ENCODE measurements at places on chromosomes 6 and 20. TPM values are rescaled to one million over a fixed set of nuclear protein-coding genes. Genes with fewer than 3 reads are reported as not detected.

Gene FAM83B
- total RNA-seq, result 0.28 TPM

Gene TMEM170B
- 1.7 TPM for total RNA-seq

Gene HRH3
- total RNA-seq, result not detected

Gene FAM83D
- 3.7 TPM for total RNA-seq

Gene TGM6
- total RNA-seq, result not detected

Gene CAGE1
- under 0.01 TPM for total RNA-seq

Gene TRDN
- total RNA-seq, result not detected

Gene TEAD3
- total RNA-seq, result 6.9 TPM

Gene APOBEC2
- total RNA-seq, result not detected

Gene MUC21
- not detected for total RNA-seq

Gene NUP43
- total RNA-seq, result 43.9 TPM

Gene EDEM2
- total RNA-seq, result 68.8 TPM

Gene BPIFB2
- total RNA-seq, result not detected

Gene CALHM4
- 0.19 TPM for total RNA-seq

Gene ULBP2
- 12.5 TPM for total RNA-seq

Gene SAPCD1
- total RNA-seq, result 0.85 TPM

Gene RIPOR2
- 1.1 TPM for total RNA-seq

Gene UBD
- total RNA-seq, result not detected

Gene PROKR2
- total RNA-seq, result not detected

Gene SALL4
- total RNA-seq, result under 0.01 TPM

Gene PKHD1
- under 0.01 TPM for total RNA-seq

Gene C20orf204
- total RNA-seq, result 0.77 TPM

Gene PRICKLE4
- total RNA-seq, result 0.19 TPM

Gene KCNK15
- total RNA-seq, result 0.19 TPM

Gene PNLDC1
- total RNA-seq, result 0.19 TPM

Gene CDK19
- 7.3 TPM for total RNA-seq

Gene CALHM5
- total RNA-seq, result 17.2 TPM

Gene LTB
- 0.28 TPM for total RNA-seq

Gene BEND6
- 10.0 TPM for total RNA-seq

Gene TUBB2B
- total RNA-seq, result 6.9 TPM

Gene PSORS1C2
- total RNA-seq, result not detected

Gene PAX1
- total RNA-seq, result not detected

Gene LGSN
- total RNA-seq, result under 0.01 TPM

Gene ID4
- 27.0 TPM for total RNA-seq

Gene TBXT
- total RNA-seq, result not detected

Gene SGK2
- 0.28 TPM for total RNA-seq

Gene SAMHD1
- 22.8 TPM for total RNA-seq

Gene HNF4A
- total RNA-seq, result 0.19 TPM

Gene RRAGD
- total RNA-seq, result 7.0 TPM

Gene MEP1A
- total RNA-seq, result not detected

Gene SLC17A1
- total RNA-seq, result not detected

Gene TAGAP
- not detected for total RNA-seq

Gene TCF15
- total RNA-seq, result not detected

Gene GZF1
- total RNA-seq, result 27.6 TPM

Gene ARMC2
- total RNA-seq, result 6.2 TPM

Gene DPPA5
- not detected for total RNA-seq

Gene GJE1
- not detected for total RNA-seq

Gene FLRT3
- 0.58 TPM for total RNA-seq

Gene CYP39A1
- under 0.01 TPM for total RNA-seq

Gene RTF2
- 85.7 TPM for total RNA-seq

Gene ADNP
- 16.5 TPM for total RNA-seq

Gene UST
- 26.8 TPM for total RNA-seq

Gene PRPH2
- total RNA-seq, result 0.58 TPM

Measured in regular cardiac myocyte (primary cell).